Bronchial epithelial cell (primary cell): ENCODE measurements at places on chromosomes 1 and 21. TPM values are rescaled to one million over a fixed set of nuclear protein-coding genes. Genes with fewer than 3 reads are reported as not detected.
A peak's percentile ranks its signal among the peaks of the same experiment; 100 is the strongest.

Gene PLPPR5
- total RNA-seq = not detected in 2 replicates

- DNase-seq = peak; percentile 52
These were observed 32.2 kb upstream of the HNRNPU start for GRCh38 chr1:244896550-244896949.

DNA sequence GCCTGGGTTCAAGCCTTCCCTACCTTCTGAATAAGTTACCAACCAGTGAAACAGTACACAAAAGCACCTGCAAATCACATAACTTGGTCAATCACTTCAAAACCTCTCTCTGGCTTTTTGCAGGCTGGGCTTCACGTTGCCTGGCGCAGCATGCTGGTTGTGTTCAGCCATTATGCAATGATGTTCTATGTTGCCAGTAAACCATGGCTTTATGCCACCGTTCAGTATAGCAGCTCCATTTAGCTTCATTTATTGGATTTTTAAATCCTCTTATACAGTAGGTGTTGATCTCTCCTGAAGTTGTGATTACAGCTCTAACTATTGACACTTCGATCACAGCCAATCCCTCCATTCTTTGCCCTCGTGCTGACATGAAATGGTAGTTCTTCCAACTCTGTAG lies 233.6 kb upstream of the PTBP2 start:
- no peak for DNase-seq

GRCh38 chr1:182629499-182630096 lies 25.4 kb upstream of the RGS16 start:
- DNase-seq = no peak
